ENCODE measurements at places on chromosomes 3 and 15.
A peak's percentile ranks its signal among the peaks of the same experiment; 100 is the strongest.

GRCh38 chr3:71784201-71784913 lies 591 bp downstream of the PROK2 start:
- DNase-seq: no peak

DNA sequence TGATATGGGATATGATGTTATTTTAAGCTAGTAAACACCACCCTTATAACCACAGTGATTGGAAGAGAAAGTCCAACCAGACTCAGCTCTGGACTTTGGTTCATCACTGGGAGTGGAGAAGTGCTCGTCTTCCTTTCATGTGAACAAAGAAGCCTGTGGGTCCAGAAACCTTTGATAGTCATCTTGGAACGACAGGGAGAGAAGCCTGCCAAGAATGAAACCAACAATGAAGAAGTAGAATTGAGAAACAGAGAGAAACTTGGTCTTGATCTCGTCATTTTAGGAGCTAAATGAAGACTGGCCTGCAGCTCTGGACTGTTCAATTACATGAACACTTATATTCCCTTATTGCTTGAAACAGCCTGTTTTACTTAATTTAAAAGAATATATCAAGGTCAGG lies 13.1 kb upstream of the SLC35G2 start:
- no peak for DNase-seq

DNA sequence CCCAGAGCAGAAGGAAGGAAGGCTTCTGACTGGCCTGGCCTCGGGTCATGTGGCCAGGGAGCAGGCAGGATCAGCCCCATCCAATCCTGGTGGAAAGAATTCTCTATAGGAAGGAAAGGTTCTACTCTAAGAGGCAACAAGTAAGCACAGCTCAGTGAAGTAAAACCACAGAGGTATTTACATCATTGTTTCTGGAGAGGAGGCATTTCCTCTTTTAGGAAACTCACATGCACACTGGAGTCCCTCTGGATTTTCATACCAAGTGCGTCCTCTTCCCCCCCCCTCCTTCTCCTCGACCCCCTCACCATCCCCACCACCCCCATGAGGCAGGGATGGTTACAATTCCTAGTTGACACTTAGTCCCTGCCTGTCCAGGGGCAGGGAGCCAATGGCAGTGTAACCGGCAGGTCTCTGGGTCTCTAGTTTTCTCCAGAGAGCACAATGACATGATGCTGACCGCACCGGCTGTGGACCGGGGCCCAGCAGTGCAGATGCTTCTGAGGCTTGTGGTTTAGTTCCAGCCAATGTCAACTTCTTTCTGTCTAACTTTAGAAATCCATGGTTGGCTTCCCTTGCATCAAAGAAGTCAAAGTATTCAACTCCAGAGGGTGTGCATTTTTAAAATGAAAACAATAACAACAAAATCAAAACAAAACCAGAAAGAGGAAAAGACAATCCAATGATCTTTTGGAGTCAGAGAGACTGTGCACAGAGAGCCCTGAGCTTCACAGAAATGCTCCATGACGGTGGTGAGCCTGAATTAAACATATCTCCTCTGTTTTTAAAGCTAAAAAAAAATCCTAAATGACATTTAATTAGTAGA lies 230.3 kb upstream of the TLE3 start:
- DNase-seq: no peak

DNA sequence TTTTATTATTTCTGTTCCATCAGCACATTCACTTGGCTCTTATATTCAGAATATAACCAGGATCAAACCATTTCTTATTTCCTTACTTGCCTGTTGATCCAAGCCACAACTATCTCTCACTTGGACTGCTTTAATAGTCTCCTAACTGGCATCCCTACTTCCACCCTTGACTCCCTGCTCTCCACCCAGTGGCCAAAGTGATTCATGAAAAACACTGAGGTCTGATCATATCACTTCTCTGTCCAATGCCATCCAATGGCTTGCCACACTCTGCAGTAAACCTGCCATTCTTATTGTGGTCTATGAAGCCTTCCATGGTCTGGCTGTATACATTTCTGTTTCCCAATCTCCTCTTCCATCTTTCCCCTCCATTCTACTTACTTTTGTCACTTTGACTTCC lies 576.1 kb downstream of the PDCD6IP start:
- no peak for DNase-seq

GRCh38 chr3:171064461-171064860 lies 37.9 kb upstream of the SLC2A2 start:
- DNase-seq: no peak

- DNase-seq: no peak
These were observed 109.1 kb downstream of the OPA1 start for GRCh38 chr3:193701953-193702635.

DNA sequence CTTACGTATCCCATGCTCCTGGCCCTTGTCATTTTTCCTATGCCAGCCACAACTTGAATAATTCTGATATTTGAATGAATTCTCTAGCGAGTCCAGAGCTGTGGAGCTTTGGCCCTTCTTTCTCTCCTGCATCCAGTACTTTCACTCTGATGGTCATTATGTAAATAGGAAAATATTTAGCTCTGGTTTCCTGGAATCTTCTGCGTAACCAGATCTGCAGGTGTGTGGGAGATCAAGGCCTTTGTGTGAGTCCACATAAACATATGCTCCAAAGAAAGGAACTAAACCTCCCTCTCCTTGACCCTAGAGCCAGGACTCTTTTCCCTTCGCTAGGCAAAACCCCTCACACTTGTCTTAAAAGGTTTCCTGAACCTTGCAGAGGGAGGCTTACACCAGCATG lies 132.5 kb upstream of the THBS1 start:
- DNase-seq: no peak

DNA sequence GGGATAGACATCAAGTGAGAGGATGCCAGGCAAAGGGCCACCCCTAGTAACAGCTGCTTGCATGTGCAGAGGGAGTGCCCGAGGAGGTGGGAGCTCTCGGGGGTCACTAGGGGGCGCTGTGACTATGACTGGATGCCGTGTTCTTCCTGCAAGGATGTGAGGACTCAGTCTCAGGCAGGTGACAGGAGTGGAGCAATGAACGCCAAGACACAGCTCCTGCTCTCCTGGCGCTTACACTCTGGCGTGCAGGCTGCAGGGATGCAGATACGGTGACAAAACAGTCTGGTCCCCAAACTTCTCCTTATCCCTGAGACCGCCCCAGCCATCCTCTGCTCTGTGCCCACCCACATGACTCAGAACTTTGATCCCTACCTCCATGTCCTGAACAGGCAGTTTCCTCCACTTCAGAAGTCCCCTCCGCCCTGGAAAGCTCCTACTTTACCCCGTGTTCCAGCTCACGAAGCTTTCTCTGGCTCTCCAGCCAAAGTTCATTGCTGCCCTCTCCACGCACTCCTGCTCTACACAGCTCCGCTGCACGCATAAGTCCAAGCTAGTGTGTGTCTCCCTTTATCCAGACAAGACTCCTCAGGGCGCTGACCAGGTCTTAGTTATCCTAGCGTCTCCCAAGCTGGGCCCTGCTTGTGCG lies 14.7 kb downstream of the RHOV start:
- DNase-seq: peak; percentile 62

GRCh38 chr3:15477951-15478639 lies 43.4 kb downstream of the COLQ start:
- DNase-seq: no peak

DNA sequence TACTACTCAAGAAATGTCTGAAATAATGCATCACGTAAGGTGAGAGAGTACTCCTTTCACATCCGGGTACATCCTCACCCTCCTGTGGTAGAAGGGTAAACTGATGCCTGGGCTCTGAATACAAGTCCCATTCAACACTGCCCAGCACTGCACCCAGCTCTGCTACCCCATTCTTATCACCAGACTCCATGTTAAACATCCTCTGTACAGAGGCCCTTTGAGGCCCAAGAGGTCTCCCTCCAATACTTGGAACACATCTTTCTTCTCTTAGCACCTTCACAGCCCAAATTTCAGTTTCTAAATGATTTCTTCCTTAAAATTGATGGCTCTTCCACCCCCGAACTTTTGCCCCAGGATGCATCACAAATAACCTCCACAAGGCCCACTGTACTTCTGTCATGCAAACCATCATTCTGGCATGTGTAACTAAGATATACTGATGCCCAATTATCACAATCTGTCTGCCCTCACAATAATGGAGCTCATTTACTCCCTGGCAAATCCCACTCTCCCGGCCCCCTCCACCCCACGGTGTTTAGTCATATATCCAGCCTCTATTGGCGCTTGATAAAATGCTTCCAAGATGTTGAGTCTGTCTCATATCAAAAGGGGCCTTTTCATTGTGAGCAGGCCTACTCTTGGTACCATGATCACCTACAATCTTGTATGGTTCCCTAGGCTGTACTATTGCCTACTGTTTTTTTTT lies 12.6 kb upstream of the GPX1 start:
- no peak for DNase-seq

- no peak for DNase-seq
These were observed 303.9 kb upstream of the ALCAM start for GRCh38 chr3:105062853-105063252.

GRCh38 chr15:32905481-32905880 lies 187.7 kb downstream of the GREM1 start:
- DNase-seq: no peak

DNA sequence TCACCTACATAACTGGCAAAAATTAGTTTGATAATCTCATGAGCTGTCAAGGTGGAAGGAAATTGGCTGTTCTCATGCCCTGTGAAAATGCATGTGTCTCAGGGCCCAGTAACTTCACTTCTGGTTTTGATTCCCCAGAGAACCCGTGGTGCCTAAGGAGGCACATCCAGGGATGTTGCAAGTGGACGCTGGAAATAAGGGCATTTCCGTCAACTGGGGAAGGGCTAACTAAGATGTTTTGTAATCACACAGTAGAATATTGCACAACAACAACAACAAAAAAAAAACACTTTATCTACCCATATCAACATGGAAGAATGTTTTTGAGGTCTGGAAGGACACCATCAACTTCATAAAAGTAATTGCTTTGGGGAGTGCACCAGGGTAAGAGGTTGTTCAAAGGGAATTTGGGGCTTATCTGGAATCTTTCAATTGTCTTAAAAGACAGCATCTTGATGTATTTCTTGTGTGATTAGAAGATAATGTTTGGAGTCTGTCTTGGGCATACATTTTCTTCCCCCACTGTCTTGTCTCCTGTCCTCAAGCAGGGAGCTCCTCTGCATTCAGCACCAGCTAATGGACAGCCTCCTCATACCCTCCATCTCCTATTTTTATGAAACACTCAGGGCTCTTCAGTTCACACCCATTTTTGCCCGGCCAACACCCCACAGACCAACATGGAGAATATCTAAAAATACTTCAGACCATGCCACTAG lies 37.2 kb upstream of the PRR20G start:
- no peak for DNase-seq

GRCh38 chr3:30553641-30554316 lies 52.6 kb upstream of the TGFBR2 start:
- DNase-seq: no peak

DNA sequence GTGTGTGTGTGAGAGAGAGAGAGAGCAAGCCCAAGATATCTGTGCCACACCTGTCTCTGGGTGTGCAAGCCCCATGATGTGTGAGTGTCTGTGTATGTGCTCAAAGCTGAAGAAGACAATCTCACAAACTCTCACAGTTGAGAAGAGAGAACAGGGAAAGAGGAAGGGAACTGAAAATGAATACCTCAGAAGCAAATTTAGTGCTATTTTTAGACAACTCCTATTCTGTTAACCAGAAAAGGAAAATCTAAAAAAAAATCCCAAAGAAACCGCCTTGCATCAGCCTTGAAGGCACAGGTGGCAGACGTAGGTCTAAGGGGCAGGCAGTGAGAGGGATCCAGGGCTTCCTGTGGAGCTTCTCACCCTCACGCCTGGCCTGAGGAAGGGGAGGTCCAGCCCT lies 47.8 kb downstream of the ATP2B2 start:
- DNase-seq: no peak

DNA sequence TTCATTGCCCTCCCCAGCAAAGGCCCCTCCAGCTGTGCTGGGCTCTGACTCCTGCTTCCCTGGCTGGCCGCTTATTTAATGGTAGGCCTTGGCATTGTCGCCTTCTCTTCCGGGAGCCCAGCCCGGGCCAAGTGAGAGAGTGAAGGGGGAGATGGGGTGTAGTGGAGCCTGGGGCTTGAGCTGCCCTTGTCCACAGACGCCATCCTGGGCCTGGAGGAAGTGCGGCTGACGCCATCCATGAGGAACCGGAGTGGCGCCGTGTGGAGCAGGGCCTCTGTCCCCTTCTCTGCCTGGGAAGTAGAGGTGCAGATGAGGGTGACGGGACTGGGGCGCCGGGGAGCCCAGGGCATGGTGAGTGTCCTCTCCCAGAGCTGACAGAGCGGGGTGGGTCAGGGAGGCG lies 3.3 kb downstream of the LMAN1L start:
- DNase-seq: no peak

- DNase-seq: no peak
These were observed 39.1 kb downstream of the SCAPER start for GRCh38 chr15:76866008-76866407.

GRCh38 chr3:140708815-140709214 lies 31.0 kb downstream of the TRIM42 start:
- DNase-seq: no peak

DNA sequence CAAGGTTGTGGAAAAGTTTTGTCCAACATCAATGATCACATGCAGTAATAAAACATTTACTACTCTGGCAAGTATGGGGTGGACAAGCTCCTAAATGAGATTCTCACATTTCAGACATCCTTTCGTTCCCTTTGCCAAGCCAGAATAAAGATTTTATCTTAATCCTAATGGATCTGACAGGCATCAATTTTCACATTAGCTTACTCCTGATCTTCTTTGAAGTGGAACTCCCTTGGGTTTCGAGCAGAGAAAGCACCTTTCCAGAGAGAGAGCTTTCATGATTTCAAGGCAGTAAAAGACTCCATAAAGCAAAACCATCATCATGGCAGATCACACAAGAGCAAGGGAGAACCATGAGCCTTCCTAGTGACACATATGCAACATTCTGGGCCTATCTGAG lies 27.3 kb upstream of the EID1 start:
- no peak for DNase-seq
